ENCODE measurements at places on chromosomes 3 and 15.

DNA sequence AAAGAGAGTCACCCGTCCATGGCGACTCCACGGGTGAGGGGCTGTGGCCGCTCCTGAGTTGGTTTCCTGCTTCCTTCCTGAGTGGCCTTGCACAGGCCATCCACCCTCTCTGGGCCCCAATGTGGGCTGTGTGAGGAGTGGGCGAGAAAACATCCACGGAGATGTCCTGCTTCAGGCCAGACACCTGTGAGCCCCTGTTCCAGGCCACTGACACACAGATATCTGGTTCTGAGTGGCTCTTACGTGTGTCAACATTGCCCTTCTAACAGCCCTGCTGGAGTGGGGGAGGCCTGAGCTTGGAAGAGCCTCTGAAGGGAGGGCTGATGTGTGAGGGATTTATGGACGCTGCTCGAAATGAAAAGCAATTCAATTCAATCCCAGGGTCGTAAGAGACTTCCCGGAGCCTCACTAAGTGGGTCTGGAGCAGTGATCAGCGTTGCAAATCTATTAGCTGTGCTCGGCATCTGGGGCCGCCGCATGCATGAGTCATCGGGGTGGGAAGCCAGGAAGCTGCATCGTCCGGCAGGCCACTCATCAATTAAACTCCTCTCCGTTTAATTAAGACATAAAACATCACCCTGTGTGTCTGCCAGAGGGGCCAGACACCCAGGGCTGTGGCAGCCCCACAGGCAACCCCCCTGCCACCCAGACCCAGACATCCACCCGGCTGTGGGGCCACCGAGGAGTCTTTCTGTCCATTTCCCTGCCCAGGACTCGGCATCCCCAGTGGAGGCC, 20.0 kb upstream of the PRR23E start:
- no peak for DNase-seq

GRCh38 chr3:126540342-126540849, 16.4 kb downstream of the CHST13 start:
- no peak for DNase-seq

- DNase-seq, result no peak
Observed at GRCh38 chr3:158731486-158731885, 771 bp downstream of the RARRES1 start.

DNA sequence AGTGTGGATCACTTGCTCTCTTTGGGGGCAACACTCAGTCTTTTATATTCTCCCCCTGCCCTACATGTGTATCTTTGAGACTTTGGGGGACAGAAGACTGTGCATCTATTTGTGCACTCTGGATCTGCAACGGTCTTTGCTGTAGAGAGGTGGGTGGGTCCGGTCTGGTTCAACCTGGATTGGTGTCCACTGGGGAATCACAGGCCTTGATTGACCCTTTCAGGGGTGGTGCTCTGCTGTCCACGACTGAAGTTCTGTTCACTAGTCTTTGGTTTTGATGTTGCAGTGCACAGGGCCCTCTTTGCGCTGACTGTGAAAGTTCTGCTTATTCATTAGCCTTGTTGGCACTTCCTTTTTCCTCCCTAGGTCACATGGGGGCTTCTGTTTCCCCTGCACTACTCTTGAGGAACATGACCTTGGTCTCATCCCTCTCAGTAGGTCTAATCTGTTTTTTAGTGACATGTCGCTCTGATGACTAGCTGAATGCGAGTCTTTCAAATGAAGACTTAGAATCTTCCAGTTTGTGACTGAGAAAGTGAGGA, 284.2 kb downstream of the SV2B start:
- DNase-seq, result no peak

- DNase-seq, result no peak
Observed at GRCh38 chr3:35383719-35384555, 255.4 kb upstream of the ARPP21 start.

DNA sequence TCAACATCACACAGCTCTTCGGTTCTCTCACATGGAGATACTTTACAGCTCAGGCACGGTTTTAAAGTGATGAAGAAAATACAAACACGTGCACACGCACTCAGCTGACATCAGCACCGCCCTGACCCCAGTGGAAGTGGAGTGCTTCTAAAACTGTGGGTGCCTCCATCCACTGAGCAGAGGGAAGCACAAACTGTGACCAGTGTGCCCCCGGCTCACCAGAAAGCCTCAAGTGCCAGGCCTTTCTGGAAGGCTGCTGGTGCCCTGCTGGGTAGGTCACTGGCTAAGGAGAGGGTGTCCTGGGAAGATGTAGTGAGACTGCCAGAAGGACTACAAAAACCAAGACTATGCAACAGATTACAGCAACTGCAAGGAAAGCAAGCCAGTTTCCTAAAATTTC, 78.5 kb downstream of the OCA2 start:
- no peak for DNase-seq

GRCh38 chr15:70327856-70328678, 230.3 kb upstream of the TLE3 start:
- no peak for DNase-seq

Measured in CD4-positive, alpha-beta memory T cell (primary cell).